Cardiac muscle cell (in vitro differentiated cells and primary cell): ENCODE measurements at places on chromosomes 5 and 9.
A peak's percentile ranks its signal among the peaks of the same experiment; 100 is the strongest.

DNA sequence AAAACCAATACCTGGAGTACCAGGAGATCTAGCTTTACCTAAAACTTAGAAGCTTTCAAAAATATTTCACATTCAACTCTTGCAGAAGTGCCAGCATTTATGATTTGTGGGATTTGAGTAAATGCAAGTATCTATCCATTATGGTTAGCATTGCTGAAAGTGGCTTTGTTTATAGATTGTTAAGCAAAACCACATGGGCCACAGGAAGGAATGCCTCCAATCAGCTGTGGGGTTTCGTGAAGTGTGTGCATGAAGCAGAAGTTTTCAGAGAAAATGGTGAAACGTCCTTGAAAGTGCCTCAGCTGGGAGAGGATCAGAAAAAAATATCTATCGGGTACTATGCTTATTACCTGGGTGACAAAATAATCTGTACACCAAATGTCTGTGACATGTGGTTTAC lies 4.2 kb downstream of the LECT2 start:
- DNase-seq: no peak

DNA sequence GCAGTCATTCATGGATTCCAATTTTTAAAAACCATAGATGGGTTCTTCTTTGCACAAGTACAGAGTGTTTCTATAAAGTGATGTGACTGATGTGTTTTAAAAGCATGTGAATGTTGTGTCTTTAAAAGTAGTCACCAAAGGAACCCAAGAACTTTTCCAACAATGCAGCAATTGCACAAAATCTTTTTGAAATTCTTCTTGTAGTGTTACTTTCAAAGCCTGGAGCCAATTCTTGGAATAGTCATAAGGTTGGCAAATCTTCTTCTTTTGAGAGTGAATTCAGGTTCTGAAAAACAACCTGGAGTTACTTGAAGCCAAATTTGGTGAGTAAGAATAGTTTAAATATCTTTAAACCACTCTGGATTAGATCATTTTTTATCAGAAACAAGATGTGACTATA lies 10.5 kb downstream of the GRAMD2B start:
- peak; percentile 47 for DNase-seq

- no peak for DNase-seq
Measured at GRCh38 chr9:33881635-33882034, 64.7 kb downstream of the UBE2R2 start.

DNA sequence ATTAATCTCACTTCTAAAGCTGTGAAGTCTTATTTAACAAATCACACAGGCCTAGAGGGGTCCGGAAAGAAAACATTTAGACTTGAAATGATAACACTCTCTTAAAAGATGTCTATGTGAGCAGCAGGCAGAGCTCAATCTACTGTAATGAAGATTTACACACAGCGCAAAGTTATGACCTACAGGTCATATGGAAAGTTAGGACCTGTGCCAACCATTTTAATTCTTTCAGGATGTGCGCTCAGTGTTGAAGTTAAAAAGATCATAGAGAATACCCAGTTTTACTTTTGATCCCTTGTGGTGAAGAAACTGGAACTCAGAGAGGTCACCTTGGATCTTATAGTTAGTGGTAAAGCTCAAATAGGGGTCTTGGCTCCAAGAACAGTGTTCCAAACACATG lies 3.1 kb upstream of the CREBRF start:
- DNase-seq: no peak

DNA sequence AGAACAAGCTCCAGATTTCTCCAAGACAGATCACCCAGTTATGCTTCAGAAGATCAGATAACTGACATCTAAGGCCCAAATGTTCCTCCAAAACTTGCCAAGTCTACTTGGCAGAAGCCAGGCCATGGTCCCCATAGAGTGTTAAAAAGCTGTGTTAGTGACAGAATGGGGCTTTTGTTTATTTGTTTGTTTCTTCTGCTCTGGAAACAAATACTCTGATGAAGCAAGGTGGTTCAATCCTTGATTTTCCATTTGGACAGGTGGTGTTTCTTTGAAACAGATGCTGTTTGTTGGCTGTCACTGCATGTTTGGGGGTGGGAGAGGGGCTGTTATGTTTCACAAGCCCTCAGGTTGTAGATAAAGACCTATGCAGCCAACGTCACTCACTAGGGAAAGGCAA lies 264.0 kb downstream of the FAM114A2 start:
- no peak for DNase-seq

- DNase-seq: no peak
Measured at GRCh38 chr5:131005963-131006684, 158.9 kb downstream of the HINT1 start.

- peak; percentile 95 for DNase-seq
Measured at GRCh38 chr9:137422604-137423513, at the start of the genes EXD3 and NOXA1. Gene EXD3 (minus strand): TSS chr9:137423162. CDS start chr9:137395357, 27,805 bp downstream. Gene NOXA1 (plus strand): TSS chr9:137423393. CDS start chr9:137423530, 137 bp downstream.

- no peak for DNase-seq
Measured at GRCh38 chr9:3473405-3473804, 52.4 kb downstream of the RFX3 start.

DNA sequence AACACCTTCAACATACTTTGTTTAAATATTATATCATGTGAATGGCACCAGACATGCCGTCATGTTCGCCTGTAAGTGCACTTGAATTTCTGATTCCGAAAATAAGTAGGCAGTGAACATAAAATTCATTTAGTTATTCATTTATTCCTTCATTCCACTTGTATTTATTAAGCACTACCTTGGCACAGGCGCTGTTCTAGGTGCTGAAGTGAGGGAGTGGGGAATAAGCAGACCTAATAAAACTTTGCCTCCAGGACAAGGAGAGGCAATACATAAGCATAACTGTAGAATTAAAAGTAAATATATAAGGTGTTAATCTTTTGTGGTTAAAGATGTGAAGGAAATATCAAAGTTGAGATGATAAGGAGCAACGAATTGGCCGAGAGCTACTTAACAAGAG lies 297.4 kb downstream of the TENT4A start:
- peak; percentile 57 for DNase-seq

DNA sequence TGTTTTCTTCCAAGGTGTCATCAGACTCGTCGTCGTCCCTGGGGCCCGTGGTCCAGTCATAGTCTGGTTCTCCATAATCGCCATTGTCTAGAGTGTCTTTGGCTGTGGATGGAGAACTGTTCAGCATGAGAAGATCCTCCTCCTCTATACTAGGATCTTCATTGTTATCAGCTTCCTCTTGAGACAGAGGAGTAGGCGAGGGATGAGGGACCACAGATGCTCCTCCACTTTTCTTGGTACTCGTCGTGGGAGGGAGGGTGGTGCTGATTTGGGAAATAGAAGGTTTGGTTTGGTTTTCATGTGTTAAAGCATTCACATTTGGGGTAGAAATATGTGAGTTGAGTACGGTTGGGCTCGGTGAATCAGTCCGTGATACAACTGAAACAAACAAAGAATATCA lies 8.8 kb downstream of the C5orf15 start:
- DNase-seq: no peak

- DNase-seq: no peak
Measured at GRCh38 chr5:77882670-77883257, 106.6 kb upstream of the TBCA start.

DNA sequence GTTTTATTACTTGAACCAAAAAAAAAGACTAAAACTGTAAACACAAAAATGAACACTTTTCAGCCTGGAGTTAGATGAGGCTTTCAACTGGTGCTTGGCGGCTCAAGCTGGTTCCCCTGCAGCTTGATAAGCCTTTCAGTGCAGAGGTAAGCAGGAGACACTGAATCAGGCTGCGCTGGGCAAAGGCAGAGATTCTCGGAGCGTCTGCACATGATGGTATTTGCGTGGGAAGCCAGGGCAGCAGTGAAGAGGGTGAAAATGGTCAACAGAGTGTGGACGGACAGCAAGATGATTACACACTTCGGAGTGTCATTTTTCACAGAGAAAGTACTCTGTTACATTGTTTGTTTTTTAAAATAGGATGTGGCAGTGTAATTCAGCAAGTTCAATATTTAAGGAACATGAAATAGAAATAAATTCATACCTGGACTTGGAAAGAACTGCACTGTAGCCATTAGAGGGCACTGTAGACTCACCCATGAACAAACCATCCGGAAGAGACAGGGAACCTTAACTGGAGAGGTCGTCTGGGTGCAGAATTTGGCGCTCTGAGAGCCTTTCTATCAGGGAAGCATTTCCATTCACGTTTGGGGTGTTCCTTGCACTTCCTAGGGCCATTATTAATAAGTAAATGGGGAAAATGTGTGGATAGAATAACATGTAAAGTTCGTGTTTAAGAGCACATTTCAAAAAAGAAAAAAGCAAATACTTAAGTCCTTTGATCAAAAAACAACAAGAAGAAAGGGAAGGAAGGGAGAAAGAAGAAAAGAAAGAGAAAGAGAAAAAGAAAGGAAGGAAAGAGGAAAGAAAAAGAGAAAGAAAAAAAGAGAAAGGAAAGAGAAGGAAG lies 69.8 kb downstream of the ICE1 start:
- peak; percentile 72 for DNase-seq

- DNase-seq: no peak
Measured at GRCh38 chr9:127915325-127915752, 1.5 kb downstream of the ST6GALNAC4 start.

- no peak for DNase-seq
Measured at GRCh38 chr5:160534125-160534524, 112.5 kb downstream of the PTTG1 start.

GRCh38 chr5:137394380-137394779 lies 104.7 kb downstream of the SPOCK1 start:
- DNase-seq: no peak

GRCh38 chr5:816176-816575 lies 31.6 kb upstream of the ZDHHC11B start:
- DNase-seq: no peak

DNA sequence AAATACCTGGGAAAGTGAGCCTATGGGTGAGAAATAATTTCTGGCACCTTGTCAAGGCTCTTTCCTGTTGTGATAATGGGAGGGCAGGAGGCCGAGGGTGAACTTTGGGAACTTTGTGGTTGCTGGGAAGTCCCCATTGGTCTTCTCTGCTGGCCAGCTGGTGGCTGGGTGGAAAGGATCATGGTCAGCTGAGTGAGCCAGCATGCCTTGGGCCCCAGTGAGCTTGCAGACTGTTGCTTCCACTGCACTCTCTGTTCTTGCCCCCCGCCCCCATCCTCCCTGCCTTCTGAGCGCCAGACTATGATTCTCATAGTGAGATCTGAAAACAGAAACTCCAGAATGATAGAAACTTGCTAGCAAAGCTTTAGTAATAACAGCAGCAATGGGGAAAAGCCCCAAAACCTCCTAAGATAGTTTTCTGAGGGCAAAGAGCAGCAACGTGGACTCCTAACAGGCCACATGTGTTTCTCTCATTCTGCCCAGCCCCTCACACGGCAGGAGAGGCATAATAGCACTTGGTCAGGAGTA lies 139.2 kb upstream of the SMARCA2 start:
- DNase-seq: no peak

DNA sequence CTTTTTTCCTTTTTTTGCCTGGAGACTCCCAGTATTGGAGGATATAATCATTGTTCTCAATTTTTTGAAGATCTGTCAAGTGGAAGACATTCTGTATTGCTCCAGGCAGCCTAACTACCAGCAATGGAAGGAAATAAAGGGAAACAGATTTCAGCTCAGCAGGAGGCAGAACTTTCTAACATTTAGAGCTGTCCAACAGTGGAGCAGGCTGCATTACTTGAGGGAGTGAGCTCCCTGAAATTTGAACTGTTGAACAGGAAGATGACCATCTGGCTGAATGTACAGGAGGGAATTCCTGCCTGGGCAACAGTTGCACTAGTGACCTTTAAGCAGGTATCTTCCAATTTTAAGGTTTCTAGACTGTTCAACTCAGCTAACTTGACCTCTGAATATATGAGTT lies 1.1 kb upstream of the GAPVD1 start:
- no peak for DNase-seq

DNA sequence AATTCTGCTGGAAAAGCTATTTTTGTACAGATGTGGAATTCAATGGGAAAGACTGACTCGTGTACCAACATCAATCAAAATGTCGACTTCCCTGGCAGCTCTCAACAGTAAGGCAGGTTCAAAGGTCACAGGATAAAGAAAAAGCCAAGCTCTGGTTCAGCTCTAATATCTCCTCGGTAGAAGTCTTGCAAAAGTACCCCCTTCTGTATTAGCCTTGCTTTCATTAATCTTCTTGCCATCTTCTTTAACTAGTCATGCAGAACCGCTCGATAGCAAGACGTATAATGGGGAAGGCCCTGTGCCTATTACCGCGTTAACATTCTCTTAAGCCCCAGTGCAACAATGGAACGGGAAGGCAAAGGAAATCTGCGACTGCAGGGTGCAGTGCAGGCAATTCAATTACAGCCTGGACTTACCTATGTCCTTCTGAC lies 201.2 kb downstream of the GAPVD1 start:
- no peak for DNase-seq

DNA sequence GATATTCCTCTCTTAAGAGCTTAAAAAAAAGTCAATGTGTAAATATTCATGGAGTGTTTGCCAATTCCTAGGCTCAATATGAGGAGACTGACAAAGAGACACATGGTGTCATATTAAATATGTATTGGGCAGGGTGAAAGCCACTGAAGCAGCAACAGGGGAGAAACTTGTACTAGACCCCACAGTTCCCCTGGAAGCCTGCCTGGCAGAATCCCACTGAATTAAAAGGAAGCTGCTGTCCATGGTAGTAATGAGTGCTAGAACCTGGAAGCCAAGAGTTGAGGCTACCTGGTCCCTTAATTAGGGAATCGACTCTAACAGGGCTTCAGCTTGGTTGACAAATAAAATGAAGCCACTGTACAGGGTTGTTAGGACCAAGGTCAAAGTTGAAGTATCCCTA lies 129.4 kb upstream of the GPR151 start:
- no peak for DNase-seq

DNA sequence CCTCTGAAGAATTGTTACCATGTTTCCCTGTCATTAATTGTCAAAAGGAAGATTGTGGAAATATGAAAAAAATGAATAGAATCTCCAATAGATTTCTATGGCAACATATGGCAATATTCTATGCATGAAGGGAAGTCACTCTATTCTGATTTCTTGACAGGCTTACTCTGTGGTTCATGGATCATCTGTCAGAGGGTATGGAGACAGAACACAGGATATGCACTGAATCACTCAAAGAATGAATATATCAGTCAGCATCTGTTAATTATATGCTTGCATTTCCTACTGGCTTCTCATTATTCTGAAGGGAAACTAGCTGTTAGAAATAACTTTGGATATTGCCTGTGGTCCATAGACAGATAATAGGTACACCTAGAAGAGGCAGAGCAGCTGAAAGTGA lies 918.9 kb downstream of the DTWD2 start:
- DNase-seq: no peak

GRCh38 chr5:39495227-39495626 lies 70.4 kb upstream of the DAB2 start:
- no peak for DNase-seq

DNA sequence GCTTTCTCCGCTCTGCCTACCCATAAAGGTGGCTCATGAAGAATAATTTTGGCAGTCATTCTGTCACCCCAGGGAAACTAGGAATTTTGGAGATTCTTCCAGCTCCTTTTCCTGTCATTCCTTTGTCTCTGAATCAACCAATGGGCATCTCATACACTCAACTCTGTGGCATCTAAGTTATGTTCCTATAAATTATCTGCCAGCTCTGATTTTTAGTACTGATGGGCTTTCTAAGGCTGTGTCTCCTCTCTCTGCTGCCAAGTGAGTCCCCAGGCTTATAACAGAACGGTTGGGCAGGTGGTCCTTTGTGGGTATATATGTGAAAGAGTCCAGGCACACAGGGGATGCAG lies 226.8 kb downstream of the NMUR2 start:
- DNase-seq: no peak

GRCh38 chr5:126811515-126812198 lies 34.7 kb downstream of the LMNB1 start:
- peak; percentile 82 for DNase-seq
